SHP77 treated with DMSO at 0.1 percent for 48 hours (cell line): ENCODE measurements at places on chromosomes 7 and 10.

DNA sequence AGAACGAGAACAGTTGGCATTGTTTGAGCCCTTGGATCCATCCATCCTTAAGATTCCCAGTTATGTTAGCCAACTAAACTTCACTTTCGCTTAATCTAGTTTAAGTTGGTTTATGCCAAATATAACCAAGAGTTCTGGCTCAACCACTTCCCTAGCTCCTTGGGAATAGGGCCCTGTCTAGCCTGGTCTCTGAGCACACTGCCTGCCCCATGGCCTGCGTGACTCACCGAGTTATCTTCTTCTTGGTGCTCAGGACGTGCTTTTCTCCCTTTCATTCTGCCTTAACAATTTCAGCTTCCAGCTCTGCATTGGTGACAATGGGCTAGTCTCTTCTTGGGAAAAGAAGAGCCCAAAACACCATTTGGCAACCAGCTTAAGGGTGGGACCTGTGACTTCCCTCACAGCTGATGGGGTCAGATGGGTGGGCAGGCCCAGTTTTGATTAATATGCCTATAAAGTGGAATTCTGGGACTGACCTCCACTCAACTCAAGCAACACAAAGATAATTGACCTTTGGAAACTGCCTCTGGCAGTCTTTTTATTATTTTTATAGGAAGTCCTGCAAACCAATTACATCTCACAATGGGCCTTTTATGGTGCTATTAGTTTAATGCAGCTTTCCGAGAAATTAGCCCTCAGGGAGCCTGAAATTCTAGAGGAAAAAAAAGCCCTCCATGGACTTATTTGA, 126.4 kb downstream of the CFAP58 start:
- no peak for DNase-seq

GRCh38 chr10:3832022-3832786, 47.2 kb upstream of the KLF6 start:
- no peak for DNase-seq

DNA sequence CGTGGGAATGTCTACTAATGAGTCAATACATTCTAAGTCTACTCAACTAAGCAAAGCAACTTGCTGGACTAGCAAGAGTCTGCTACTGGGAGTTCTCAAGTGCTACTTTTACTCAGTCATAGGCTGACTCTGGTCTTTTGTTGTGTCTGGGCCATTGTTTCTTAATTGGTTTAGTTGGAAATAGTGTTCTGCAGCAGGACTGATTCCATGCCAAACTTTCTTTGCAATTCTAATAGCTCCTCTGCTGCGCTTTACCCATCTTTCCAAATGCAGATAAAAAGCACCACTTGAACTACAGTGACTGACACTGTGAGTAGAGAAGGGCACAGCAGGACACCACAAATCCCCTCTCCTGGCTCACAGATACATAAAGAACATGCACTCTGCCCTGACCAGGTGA, 125.7 kb downstream of the CD36 start:
- no peak for DNase-seq

DNA sequence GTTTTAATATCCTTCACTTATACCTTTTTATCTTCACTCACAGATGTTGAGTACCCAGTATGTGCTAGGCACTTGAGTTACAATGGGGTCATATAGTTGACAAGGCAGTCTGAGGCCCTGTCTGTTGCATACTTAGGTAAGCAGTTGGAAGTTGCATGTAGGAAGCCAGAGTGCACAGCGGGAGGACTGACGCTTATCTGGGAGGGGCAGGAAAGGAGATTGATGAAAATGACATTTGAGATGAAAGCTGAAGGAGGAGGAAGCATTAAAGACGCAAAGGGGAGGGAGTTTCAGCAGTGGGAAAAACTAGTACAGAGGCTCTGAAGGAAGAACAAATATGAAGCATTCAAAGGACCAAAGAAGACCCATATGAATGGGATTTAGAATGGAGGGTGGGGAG, 266.2 kb downstream of the HTR7 start:
- DNase-seq, result no peak

DNA sequence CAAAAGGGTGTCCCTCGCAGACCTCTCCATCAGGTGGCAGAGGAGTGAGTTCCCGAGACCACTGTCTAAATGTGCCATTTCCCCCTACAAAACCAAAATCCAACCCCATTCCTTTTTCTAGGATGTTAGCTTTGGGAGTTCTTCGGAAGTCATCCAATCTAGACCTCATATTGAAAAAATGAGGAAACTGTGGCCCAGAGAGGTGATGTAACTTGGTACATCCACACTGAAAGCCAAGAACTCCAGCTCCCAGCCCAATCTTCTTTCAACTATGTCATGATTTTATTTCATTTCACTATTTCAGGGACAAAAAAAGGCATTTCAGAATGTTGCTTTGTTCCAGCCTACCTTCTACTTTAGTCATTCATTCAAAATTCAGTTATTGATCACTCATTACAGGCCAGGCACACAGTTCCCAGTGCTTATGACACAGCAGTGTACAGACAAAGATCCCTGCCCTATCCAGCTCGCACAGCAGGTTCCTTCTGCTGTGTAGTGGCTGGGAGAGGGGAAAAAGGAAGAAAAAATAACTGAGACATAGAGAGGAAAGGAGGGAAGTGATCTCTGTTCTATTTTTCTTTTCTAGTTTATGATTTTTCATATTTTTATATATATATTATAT, 35.8 kb downstream of the SCRN1 start:
- no peak for DNase-seq

- DNase-seq, result no peak
These were observed 249.1 kb upstream of the LYZL1 start for GRCh38 chr10:29039677-29040189.

GRCh38 chr10:127909716-127910463, 3.0 kb downstream of the PTPRE start:
- no peak for DNase-seq

DNA sequence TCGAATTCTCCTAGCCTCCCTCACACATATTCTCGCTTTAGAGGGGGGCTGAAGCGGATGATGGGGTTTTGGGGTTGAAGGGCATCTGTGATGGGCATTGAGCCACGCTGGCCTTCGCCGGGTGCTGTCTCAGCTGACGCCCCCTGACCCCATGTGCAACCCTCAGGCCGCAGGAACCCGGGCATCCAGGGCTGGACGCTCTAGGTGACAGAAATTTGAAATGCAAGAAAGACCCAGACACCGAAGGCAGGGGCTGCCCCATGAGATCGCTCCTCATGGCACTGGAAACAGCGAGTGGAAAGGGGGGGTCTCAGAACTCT, 664 bp upstream of the C10orf88 start:
- no peak for DNase-seq

DNA sequence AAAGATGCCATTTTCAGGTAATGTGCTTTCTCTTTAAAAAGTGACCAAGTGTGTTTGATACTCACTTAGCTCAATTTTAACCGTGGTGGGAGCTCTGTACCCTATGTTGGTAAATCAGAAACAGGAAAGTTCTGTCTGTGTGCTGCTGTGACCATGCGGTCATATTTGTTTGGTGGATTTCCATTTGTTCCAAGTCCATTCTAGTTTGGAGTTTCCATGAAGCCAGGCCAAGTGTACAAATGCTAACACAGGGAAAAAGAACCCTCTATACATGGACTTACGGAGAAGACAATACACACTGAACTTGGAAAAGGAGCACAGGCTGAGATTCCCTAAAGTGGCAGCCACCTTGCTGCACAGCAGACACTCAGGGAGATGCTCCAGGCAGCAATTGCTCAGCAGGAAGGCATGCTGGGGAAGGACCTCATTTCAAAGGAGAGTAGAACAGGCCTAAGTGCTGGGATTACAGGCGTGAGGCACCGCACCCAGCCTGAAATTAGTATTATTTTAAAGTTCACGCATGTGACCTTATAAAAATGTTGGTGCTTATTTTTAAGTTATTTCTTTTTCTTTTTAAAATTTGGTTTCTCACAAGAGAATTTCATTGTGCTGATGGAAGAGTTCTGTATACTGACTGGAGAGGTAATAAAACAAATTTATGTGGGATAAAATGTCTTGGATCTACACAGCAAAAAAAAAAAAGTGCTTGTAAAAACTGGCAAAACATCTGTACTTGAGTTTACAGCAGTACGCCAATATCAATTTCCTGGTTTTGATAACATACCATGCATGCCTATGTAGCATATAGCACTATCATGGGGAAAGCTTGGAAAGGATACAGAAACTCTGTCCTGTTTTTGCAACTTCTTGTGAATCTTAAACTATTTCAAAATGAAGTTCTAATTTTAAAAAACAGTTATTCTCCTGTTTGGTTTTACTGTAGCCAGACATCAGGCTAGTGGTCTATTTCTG, 436.2 kb downstream of the KCNMA1 start:
- DNase-seq, result no peak

DNA sequence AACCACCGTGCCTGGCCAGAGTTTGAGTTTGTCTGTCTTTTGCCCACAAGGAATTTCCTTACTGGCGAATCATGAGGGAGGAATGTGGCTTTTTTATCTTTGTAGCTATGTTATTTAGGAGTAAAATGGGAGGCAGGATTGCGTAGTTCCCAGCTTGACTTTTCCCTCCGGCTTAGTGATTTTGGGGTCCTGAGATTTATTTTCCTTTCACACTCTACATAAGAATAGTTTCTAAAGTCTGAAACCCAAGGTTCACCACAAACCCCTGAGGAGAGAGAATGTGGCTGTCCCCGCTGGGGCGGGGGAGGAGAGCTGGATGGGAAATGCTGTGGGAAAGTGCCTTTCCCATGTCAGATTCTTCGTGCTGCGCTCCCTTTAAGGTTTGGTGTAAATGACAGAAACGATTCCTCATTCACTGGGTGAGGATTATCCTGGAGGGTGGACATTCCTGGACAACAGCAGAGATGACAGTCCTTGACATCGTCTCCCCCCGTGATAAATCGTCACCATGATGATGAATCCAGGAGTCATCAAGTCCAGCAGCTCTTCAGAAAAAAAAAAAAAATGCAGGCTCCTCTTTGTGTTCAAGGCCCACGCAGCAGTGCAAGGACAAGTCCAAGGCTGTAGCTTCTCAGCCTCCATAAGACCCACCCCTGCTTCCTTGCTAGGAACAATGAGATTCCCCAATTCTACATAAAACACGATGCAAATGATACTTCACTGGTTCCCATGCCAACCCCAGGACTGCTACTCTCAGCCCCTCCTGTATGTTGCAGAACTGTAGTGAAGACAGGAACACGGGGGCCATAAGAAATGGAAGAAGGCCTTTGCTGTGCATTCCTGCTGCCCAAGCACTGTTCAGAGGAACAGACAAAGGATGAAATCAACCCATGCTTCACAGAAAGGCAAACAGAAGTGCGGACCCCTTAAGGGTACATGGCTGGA, 233.1 kb downstream of the CCDC3 start:
- DNase-seq, result no peak

DNA sequence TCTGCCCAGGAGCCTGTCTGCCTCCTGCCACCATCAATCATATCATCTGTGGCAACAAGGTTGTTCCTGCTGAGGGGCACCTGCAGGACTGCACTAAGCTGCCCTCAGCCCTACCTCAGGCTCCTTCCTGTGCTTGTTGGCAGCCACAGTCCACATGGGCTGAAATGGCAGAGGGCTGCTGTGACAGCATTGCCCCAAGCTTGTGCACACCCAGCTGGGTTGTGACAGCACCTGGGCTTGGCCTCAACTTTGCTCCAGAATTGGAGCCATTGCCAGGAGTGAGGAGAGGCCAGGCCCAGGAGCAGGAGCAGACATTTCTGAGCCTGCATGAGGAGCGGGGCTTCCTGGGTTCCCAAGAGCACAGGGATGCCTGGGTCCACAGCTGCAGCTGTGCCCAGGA, 340.9 kb upstream of the CHRM2 start:
- DNase-seq, result no peak

- DNase-seq, result no peak
These were observed 320.7 kb downstream of the HGF start for GRCh38 chr7:81449105-81449504.

DNA sequence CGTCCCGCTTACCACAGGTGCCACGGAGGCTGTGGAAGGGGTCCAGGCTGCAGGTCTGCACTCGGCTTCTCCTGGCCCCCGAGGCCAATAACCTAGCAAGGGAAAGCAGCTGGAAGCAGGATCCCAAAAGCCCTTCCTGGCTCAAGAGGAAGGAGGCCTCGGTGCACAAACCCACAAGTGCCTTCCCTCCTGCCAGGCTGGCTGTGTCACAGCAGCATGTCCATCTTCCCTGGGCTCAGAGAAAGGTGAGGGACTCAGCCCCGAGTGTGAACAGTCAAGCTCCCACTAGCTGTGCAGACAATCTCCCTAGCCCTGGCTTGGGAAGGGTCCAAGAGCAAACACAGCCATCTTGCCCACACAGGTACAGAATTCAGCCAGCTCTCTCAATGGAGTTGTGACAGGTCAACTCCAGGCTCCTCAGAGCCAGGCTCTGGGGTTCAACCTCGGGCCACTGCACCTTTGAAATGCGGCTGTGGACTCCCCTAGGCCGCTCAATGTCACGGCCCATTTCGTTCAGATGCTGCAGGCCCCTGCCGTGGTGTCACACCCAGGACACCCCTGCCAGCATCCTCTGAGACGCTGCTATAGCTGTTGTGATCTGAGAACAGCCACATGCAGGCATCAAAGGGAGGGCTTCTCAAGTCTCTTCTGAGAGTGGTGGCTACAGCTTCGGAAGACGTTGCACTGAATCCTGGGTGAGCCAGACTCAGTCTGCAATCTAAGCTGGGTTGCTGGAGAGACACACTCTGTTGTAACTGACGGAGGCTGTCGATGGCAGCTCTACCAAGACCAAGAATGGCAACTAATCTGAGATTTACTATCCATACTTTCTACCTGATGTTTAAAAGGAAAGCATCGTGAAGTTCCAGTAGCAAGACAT, 137.9 kb downstream of the DIP2C start:
- DNase-seq, result no peak

DNA sequence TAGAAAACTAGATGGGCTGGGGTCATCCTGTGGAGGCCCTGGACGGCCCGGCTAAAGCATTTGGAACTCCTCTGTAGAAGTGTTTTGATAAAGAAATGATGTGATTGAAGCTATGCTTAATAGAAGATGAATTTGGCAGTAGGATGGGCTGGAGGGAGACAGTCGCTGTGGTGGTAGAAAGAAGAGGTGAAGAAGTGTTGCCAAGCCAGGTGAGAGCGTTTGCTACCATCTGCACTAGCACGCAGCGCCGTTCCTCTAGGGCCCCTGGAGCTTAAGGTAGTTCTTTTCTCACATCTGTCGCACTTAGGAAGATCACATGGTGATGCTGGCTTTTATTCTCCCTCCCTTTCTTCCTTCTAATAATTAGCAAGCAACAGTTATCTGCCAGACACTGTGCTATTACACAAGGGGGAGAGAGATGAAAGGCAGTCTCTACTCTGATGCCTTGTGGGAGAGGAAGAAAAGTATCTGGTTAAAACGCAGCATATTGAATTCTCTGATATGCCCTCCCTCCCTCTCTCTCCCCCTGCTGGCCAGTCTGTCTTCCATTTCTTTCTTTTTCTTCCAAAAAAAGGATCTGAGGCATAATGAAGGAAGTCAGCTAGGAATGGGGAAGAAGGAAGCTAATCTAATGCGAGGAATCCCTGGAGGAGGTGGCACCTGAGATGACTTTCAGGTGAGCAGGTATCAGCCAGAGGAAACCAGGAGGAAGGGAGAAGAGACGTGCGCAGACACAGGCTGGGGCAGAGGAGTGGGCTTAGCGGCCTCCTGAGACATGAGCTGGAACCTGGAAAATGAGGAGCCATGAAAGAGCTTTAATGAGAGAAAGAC, 162.3 kb upstream of the KLF14 start:
- no peak for DNase-seq

GRCh38 chr7:47318395-47319182, 263.3 kb downstream of the TNS3 start:
- no peak for DNase-seq

- no peak for DNase-seq
These were observed 518.0 kb downstream of the REEP3 start for GRCh38 chr10:64039198-64039597.
